Activated CD4-positive, alpha-beta T cell treated with anti-CD3 and anti-CD28 coated beads, Interleukin-2, amount 50 U/mL, for 48 hours (primary cell): ENCODE measurements at places on chromosomes 3 and 15.

GRCh38 chr3:69462022-69462825 lies 76.3 kb upstream of the FRMD4B start:
- DNase-seq: no peak

DNA sequence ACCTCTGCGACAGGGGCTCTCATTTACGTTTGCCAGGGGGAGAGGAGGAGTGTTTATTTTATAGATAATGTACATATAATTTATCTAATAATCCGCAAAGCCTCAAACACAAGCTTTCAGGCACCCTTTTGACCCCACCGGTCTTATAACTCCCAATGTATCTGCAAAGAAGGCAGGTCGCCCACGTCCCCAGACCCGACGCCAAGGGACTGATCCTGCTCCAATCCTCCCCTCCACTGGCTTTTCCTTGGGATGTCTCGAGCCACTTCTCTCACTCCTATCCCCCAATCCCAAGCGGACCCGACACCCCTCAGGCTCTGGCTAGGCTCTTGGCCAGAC lies 452 bp downstream of the DCP1A start:
- DNase-seq: no peak

DNA sequence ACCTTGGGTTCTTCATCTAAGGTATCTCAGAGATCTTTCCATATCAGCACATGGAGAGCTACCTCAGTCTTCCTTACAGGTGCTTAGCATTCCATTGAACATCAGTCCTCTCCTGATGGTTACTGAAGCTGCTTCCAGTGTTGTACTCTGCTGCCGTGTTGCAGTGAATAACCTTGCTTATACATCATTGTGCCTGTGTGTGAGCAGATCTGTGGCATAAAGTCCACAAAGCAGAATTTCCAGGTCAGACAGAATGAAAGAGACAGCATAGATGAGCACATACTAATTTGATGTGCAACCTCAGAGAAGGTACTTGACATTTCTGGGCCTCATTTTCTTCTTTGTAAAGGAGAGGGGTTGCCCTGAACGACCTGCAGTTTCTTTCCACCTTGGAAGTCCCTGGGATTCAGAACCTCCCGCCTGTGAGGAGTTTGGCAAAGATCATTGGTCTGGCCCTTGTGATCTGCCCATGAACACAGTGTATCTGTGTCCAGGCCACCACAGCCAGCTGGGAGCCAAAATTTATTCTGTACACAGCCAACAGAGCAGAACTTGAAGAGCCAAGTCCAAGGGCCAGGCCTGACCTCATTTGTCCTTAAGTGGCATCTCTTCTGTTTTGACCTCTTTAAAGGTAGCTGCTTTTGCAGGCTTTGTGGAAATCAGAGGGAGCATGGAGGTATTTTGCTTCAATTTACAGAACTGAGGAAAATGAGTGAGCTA lies 57.2 kb upstream of the SLC7A14 start:
- no peak for DNase-seq

DNA sequence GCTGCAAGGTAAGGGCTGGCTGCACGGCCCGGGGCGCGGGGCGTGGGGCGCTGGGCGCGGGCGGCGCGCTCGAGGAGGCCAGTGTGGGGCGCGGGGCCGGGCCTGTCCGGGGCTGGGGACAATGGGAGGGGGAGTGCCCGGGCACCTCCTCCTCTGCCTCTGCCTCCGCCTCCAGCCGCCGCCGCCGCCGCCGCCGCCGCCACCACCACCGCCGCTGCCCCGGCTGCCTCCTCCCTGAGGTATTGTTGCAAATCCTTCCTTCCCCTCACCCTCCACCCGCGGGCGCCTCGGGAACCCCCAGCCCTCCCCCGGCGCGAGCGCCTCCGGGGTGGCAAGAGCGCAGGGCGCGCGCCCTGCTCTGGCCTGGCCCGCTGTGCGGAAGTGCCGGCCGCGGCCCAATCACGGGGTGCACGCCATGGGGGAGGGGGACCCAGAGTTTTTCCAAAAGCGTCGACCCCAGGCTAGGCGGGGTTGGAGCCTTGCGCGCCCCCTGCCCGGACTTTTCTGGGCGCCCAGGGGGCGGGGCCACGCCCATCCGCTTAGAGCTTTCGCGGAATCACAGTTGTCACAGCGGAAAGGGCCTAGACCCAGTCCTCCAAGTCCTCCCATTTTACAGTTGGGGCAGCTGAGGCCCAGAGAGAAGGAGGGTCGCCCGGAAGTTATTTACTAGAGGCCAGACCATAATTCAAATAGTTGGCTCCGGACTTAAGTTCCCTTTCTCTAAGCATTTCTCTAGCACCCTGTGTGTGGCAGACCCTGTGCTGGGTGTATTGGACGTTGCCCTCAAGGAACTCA lies at the start of gene LPP:
LPP (plus strand) TSS at position 144 of the 795 bp plus-strand sequence. CDS start 251,964 bp downstream, outside the sequence.
- DNase-seq: peak; percentile 85

- no peak for DNase-seq
These were observed 17.4 kb upstream of the ITGA11 start for GRCh38 chr15:68449389-68449788.

DNA sequence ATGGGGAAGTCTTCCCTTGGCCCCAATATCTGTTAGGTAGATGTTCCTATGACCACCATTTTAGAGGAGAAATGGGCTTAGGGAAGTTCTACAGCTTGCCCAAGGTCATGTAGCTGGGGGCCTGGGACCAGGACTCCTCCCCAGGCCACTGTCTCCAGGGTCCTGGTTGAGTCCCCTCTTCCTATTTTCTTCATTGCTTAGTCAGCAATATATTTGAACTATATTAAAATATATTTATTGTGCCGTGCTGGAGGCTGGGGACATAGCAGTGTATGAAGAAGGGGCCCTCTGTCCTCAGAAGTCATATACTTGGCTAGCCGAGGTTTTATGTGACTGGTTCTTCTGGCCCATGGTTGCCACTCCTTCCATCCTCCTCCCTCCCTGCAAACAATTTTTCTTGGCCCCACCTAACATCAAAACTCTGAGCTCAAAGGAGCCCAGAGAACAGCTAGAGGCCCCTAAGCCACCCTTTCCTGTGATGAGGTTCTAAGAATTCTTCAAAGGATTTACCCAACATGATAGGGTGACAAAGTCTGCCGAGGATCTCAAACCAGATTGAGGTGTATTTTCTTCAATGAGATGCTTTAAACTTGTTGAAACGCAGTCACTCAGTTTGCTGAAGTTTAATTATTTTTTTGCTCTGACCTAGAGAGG lies 121.2 kb upstream of the RASGRP1 start:
- no peak for DNase-seq

DNA sequence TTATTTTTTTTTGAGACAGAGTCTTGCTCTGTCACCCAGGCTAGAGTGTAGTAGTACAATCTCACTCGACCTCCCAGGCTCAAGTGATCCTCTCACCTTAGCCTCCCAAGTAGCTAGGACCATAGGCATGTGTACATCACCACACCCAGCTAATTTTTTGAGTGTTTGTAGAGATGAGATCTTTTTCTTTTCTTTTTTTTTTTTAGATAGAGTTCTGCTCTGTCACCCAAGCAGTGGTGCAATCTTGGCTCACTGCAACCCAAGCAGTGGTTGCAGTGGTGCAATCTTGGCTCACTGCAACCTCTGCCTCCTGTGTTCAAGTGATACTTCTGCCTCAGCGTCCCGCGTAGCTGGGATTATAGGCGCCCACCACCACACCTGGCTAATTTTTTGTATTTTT lies 5.2 kb downstream of the CEP97 start:
- no peak for DNase-seq

- DNase-seq: no peak
These were observed 272.0 kb downstream of the XXYLT1 start for GRCh38 chr3:194998948-194999347.

GRCh38 chr3:13215940-13216546 lies 142.8 kb upstream of the IQSEC1 start:
- no peak for DNase-seq

- no peak for DNase-seq
These were observed 5.8 kb upstream of the DIS3L start for GRCh38 chr15:66287461-66288057.

DNA sequence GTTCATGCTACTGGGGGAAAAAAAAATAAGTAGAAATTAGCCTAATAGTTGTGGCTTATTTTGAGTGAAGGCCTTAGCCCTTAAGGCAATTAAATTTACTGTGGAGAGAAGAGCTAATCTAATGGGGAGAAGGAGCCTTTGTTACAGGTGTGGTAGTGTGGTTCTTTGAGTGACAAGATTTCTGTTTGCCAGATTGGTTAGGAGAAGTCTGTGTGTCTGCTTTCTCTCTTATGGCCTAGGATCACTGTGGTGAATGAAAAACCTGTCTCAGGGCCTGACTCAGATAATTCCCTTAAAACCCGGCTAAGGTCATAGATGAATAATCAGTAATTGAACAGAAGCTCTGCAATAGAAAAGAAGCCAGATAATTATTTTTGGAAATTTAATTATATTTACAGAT lies 27.0 kb downstream of the OPA1 start:
- no peak for DNase-seq

DNA sequence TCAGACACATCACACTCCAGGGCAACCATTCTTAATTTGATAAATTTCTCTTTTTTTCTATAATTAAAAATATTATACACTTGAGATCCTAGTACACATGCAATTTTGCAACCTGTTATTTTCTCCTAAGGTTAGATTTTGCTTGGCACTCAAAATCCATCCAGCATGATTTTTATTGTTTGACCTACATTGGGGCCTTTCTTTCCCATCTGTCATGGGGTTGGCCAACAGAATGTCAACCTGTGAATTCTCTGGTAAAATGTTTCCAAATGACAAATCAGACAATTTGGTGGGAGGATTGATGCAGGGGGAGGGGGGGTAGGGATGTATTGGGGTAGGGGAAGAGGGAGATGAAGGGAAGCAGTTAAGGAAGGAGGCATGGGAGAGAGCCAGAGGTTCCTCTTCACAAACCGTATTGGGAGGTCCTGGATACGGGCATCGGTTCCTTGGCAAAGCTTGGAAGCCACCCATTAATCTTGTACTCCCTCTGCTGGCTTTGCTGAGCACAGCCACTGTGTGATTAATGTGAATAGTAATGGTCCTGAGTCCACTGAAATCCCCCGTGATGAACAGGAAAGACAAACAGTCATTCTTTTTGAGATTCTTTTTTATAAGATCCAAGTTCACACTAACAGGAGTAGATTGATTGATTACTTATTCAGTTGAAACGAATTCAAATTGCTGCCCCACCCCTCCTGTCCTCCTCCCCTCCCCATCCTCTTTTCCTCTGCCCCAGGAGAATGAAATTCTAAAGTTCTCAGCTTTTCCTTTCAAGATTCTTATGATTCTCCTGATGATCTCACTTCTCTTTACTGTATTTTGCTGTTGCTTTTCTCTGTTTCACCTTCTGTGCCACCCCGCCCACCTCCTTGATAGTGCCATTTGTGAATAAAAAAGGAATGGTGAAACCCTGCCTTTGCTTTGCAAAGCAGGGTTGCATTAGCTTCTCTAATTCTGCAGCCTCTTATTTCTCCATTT lies 82.2 kb upstream of the SLC25A26 start:
- peak; percentile 17 for DNase-seq

GRCh38 chr3:56683122-56683817 lies at the start of gene TASOR:
Gene TASOR, minus strand, starts transcription at chr3:56683265. Its CDS starts 259 bp downstream, at chr3:56683006.
- DNase-seq: peak; percentile 85

- no peak for DNase-seq
These were observed 26.5 kb upstream of the PLOD2 start for GRCh38 chr3:146187334-146187950.

GRCh38 chr3:35946121-35946853 lies 307.0 kb downstream of the ARPP21 start:
- no peak for DNase-seq

DNA sequence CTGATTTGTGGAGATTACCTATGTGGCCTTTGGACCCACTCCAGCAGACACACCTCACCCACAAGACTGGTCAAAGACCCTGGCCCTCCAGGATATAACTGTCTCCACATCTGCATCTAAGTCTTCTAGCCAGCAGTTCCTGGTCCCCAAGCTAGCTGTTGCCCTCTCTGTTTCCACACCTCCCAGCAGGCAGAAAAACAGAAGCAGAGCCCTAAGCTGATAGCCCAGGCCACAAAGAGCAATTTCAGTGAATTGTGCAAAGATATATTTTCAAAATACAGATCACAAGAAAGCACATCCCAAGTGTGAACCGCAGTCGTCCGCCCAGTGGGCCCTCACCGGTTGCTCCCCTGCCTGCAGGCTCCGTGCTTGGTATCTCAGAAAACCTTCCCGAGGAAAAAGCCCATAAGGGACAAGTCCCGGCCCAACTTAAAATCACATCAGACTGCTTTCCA lies 2.6 kb downstream of the TNIK start:
- DNase-seq: no peak

GRCh38 chr15:45185903-45186770 lies 1.6 kb downstream of the SHF start:
- no peak for DNase-seq

GRCh38 chr3:139230391-139230790 lies 113.4 kb upstream of the MRPS22 start:
- DNase-seq: no peak

DNA sequence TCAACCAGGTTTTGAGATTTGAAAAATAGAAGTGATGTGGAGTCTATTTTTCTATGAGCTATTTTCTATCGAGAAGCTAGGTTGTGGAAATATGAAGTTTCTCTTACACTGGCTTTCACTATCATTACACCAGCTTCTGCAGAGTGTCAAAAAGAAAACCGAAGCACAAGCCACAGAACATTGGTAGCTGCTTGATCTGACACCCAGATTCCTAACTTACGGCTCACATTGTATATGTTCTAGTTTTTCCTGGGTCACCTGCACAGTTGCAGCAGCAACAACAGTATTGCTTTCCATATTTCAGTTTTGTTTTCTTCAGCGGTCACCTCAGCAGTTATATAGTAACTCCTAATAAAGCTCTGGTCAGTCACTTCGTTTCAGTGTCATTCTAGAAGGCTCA lies 790.1 kb downstream of the PLOD2 start:
- DNase-seq: no peak

DNA sequence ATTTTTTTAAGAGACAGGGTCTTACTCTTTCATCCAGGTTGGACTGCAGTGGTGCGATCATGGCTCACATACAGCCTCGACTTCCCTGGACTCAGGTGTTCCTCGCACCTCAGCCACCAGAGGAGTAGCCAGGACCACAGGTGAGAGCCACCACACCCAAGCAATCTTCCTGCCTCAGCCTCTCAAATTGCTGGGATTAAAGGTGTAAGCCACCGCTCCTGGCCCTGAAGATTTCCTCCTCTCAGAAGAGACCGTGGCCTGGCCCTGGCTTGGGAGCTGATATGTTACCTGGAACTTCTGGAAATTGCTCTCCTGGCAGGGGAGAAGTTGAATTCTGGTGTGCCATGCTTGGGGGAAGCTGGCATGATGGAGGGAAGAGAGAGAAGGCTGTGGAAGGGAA lies 36.2 kb downstream of the PPCDC start:
- DNase-seq: no peak

GRCh38 chr15:56871185-56871584 lies 47.3 kb upstream of the TCF12 start:
- no peak for DNase-seq

GRCh38 chr3:50674349-50675178 lies at the start of gene DOCK3:
Gene DOCK3, plus strand, starts transcription at chr3:50674927. Its CDS starts 337 bp downstream, at chr3:50675264.
- peak; percentile 59 for DNase-seq
